NCI-H526 treated with DMSO at 0.1 percent for 48 hours (cell line): ENCODE measurements at places on chromosomes 16 and 17.

GRCh38 chr17:38439436-38439835 is 11.2 kb downstream of the ARHGAP23 start:
- DNase-seq: no peak

DNA sequence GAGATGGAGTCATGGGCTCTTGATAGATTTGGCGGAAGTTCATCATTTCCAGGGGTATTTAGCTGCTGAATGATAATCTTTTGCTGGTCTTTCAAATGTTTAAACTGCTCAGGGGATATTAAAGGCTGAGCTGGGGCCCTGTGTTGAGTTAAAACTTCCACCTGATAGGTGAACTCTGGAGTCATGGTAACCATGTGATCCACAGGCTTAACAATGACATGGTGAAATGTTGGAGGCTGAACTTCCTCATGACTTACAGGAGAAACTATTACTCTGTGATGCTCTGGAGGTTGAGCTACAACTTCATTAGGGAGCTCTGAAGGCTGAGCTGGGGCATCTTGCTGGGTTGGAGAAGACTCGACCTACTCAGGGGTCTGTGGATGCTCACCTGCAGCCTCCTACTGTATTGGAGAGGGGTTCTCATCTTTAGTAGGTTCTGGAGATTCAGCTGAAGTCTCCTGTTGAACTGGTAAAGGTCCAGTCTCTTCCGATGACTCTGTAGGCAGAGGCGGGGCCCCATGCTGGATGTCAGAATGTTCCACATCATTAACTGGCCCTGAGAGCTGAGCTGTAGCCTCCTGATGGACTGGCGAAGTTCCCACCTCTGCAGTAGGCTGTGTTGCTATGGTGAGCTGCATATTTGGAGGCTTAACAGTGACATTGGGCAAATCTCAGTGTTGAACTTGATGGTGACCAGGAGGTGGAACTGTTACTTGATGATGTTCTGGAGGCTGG is 24.2 kb downstream of the RDM1 start:
- no peak for DNase-seq

GRCh38 chr16:87661561-87661960 is 59.3 kb downstream of the JPH3 start:
- DNase-seq: no peak

GRCh38 chr17:5097101-5097834 is 14.4 kb downstream of the ZNF232 start:
- peak; percentile 63 for DNase-seq

DNA sequence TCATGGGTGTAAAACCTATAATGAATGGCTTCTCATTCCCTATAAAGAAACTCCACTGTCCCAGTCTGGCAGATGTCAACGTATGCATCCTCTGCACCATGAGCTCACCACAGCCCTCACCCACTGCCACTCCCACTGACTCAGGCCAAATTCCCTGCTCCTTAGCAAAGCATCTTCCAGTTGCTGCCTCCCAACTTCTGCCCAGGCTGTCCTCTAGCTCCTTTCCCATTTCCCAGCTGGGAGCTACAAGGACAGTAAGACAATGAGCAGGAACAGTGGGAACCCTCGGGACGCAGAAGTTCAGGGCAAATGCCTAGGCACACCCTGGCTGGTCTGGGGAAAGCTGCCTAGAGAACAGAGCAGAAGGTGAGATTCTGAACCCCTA is 9.1 kb upstream of the THAP11 start:
- DNase-seq: no peak

DNA sequence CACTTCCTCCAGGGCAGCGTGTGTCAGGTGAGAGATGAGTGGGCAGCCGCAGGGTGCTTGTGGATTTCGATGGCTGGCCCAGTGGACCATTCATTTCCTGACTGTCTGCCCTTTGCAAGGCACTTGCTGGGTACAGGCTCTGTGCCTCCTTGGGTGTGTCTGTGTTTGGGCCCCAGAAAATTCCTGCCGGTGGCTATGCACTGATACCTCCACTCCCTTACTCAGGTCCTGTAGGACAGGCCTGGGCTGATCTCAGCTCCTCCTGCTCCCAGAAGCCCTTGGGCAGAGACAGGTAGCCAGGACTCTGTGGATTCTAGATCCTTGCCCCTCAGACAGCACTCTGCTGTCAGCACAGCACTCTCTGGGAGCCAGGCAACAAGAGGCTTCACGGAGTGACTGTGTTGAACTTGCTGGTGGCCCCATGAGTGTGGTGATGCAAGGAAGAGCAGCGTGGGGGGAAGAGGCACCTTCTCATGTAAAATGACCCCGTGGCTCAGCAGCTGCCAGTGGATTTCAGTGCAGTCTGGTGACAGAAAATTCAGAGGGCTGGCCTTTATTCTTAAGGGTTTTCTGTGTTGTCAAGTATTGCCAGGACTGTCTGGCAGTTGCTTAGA is 29.0 kb downstream of the PGS1 start:
- no peak for DNase-seq

GRCh38 chr17:10698096-10698818 is 863 bp downstream of the ADPRM start:
- DNase-seq: no peak

DNA sequence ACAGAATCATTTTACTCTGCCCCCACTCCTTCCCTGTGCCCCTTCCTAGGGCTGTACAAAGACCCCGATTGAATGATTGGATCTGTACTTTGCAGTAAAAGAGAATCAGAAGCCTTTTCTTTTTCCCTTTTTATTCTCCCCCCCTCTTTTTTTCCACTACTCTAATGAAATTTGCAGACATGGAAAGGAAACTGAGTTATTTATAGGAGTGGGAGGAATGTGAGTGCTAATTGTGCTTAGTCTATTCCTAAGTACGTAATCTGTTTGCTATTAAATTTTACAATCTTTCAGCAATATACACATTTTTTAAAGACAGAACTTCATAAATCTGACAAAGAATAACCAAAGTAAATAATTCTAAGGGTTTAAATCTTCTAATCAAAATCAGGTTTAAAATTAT is 314.3 kb downstream of the MAP2K6 start:
- no peak for DNase-seq

- DNase-seq: no peak
These were observed 20.5 kb downstream of the TCF25 start for GRCh38 chr16:89893642-89894548.

DNA sequence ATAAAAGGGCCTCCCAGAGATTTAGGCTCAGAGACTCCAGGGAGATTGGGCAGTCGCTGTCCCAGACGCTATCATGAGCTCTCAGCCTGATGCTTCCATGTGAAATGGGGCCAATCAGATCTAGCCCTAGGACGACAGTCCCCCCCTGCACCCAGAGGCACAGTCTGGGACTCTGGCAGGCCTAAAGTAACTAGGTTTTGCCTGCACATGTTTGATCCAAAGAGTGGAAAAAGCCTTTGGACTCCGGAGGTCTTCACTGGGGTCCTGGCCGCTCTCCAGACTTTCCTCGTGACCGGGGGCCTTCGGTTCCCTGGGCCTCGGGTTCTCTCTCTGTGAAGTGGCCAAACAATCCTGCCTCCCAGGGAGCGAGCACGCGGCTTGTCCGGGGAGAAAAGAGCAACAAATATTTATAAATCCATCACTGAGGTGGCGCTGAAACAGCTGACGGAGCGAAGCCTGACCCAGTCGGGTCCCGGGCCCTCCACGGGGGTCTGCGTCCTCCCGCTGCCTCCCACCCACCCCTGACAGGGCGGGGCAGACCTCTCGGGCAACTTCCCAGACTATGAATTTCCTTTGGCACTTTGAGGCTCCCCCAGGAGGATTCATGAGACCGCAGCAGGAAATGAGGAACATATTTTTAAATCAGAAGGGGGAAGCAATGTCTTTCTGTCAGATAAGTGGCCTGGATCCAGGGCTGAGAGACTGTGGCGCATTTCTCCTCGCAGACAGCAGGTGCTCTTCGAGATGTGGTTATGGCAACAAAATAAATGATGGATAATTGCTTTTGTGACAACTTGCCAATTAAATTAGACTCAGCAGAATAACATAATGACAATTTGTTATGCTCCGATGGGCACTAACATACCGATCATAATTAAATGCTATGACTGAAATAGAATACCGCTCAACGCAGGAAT is 38.9 kb downstream of the MRPS23 start:
- DNase-seq: peak; percentile 31

DNA sequence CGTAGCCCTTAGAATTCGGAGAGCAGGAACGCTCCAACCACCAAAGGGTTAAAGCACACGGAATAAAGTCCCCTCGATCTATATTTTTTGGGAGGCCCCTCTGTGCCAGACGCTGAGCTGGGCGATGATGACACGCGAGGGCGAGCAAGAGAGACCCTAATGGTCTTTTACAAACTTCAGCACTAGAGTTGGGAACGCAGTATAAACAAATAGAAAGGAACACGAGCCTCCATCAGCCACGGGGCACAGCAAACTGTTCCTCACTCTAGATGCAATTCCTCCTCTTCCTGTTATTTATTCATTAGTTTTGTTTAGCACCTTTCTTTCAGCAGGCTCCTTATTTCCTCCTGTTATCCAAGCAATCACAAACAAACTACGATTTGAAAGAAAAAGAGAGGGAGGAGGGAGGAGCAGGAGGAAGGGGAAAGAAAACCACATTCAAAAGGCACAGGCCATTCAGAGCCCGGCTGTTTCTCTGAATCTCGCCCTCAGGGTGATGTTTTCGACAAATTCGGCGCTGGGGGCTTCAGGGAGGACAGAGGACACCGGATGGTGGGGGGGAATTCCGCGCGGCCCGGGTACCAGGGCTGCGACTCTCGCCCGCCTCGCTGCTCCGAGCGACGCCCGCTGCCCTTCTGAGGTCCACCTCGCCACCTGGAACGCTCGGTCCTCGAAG is 1.6 kb downstream of the TOX3 start:
- no peak for DNase-seq

DNA sequence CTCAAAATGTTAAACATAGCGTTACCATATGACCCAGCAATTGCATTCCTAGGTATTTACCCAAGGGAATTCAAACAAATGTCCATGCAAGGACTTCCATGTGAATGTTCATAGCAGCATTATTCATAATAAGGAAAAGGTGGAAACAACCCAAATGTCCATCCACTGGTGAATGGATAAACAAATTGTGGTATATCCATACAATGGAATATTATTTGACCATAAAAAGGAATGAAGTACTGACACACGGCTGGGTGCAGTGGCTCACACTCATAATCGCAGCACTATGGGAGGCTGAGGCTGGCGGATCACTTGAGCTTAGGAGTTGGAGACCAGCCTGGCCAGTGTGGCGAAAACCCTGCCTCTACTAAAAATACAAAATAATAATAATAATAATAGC is 24.1 kb upstream of the GOSR2 start:
- no peak for DNase-seq

DNA sequence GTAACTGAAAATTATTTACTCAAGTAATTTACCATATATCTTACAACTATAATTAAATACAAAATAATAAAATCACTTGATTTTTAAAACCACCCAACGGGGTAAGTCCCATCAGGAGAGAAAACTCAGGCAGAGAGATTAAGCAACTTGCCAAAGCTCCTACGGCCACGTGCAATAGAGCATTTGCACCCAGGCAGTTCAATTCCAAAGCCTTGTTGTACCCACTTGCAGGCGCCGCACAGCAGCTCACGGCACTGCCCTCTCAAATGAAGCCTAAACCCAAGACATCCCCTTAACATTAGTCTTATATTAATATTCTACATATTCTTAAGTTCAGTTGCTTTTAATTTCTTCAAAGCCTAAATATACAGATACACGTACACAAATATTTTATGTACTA is 75.7 kb downstream of the SPAG9 start:
- DNase-seq: no peak

GRCh38 chr17:7029659-7030058 is 6.2 kb upstream of the SLC16A13 start:
- no peak for DNase-seq

DNA sequence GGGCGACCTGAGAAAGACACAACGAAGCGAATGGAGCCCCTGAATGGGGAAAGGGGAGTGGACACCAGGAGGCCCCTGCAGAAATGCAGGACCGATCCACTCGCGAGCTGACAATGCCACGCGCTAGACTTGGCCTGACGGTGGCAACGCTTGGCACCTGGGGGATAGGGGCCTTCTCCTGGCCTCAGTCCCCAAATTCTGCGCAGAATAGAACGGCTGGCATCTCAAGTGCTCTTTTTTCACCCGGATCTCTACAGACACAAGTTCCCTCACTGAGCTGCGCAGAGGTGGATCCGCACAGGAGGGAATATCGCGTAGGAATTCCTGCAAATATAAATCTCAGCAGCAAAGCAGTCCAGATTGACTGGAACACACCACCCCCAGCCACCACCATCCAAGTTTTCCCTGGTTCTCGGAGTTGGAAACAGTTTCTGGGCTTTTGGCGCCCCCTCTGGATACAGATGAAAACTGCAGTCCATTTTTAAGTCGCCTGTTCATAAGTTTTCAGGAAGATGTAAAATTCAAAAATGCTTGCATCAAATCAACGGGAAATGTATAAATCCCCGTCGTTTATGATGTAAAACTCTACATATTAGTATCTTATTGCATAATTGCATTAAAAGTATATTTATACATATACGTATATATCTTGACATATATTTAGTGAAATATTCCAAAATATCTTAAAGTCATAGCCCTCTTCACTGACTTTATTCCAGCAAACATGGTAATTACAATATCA is 2.3 kb upstream of the SOX9 start:
- DNase-seq: peak; percentile 61

GRCh38 chr17:32488604-32489180 is 1.9 kb downstream of the CDK5R1 start:
- DNase-seq: no peak

DNA sequence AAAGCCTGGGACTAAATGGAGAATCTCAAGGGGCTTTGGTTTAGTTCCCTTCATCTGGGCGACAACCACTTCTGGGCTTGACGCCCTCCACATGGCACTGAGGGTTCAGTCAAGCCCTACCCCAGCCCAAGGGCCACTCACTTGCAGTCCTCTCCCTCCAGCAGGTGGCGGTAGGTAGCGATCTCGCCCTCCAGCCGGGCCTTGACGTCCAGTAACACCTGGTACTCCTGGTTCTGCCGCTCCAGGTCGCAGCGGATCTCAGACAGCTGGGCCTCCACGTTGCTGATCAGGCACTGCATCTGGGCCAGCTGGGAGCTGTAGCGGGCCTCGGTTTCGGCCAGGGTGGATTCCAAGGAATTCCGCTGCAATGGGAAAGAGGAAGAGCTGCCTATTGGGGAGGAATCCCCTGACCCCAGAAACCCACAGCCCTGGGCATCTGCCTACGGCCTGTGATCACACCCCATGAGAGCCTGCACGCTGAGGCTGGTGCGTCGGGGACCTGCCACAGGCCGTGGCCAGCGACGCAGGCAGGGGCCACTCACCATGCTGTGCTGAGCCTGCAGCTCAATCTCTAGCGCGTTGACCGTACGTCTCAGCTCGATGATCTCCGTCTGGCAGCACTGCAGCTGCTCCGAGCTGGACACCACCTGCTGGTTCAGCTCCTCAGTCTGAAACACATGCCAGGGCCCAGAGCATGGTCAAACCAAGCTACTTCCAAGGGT is 2.7 kb downstream of the KRT36 start:
- no peak for DNase-seq
